ENCODE measurements at places on chromosomes 2 and 18.

DNA sequence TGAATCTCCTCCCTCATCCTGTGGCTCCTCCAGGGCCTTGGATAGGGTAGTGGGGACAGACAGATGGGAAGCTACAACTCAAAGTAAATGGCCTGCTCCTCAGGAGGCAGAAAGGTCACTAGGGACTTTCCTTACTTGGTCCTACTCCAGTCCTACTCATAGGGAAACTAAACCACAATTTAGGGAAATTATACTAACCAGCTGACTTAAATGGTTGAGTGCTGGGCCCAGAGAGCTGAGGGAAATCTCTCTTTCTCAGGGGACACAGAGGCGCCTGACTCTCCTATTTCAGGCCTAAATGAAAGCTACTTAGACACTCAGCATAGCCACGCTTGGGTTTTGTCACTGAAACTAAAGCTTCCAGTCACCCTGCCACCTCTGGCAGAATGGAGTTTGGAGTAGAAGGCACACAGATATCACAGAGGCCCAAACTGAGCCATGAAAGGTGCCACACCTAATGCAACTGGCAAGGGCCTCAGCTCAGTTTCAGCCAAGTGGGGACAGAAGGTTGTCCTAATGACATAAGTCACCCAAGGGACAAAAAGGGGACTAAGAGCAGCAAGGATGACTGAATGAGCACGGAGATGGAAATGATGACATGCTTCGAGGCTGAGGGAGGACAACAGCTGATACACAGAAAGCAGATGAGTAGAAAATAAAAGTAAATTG lies 24.0 kb downstream of the CERKL start:
- no peak for DNase-seq

GRCh38 chr2:108629417-108629816 lies 89.9 kb upstream of the RANBP2 start:
- DNase-seq: no peak

GRCh38 chr18:38941711-38942561 lies 1376.3 kb upstream of the CELF4 start:
- DNase-seq: no peak

- no peak for DNase-seq
Measured at GRCh38 chr2:201402651-201403562, 45.8 kb upstream of the FLACC1 start.

DNA sequence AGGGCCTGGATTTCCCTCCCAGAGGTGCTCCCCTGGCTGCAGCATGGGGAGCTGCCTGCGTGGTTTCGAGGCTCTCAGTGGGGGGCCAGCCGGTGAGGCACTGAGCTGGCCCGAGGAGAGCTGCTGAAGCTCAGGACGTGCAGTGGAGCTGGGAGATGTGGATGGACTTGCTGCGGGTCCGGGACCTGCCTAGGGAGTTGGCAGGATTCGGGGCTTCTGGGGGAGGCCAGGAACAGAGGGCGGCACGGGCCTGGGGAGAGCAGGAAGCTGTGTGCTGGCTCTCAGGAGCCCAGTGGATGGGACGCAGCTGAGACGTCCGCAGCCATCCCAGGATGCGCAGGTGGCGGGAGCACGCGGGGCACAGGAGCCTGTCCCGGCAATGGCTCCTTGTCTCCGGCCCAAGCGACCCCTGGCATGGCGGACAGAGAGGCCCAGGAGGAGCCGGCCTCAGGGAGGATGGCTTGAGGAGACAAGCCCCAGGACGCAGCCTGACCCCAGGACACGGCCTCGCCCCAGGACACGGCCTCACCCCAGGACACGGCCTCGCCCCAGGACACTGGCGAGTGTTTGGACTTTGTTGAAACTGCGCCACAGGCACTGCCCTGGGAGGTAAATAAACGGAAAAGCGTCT lies 116.1 kb downstream of the NFATC1 start:
- DNase-seq: no peak

DNA sequence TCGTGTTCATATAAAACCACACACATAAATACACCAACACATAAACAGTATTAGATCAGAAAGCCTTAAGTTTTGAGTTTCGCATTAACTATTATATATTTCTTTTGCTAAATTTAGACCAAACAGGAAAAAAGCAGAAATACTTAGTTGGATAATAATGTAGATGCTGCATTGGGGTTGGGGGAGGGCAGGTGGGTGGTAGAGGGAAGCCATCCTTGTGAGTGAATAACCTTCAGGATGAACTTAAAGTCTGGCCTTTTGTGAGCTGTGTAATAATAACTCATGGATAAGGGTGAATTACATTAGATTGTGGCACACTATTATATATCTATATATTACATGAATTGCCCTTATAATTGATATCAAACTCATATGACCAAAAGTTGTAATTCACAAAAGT lies 174.7 kb downstream of the WDR7 start:
- DNase-seq: no peak

DNA sequence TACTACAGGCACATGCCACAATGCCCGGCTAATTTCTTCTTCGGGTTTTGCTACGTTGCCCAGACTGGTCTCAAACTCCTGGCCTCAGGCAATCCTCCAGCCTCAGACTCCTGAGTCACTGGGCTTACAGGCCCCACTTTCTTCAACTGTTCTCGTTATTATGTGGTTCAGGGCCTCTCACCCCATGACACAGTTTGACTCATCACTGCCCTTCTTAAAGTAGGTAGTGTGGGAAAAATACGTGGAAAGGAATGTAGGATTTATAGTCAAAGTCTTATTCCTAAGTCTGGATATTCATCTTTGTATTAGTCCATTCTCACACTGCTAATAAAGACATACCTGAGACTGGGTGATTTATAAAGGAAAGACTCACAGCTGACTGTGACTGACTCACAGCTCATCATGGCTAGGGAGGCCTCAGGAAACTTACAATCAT lies 19.4 kb downstream of the CENPA start:
- no peak for DNase-seq

GRCh38 chr2:42072349-42073118 lies 24.7 kb downstream of the PKDCC start:
- DNase-seq: no peak

- DNase-seq: peak; percentile 3
Measured at GRCh38 chr2:150165988-150166312, 321.5 kb downstream of the RND3 start.

- DNase-seq: no peak
Measured at GRCh38 chr2:190126798-190127197, 64.3 kb upstream of the MSTN start.

- no peak for DNase-seq
Measured at GRCh38 chr18:67589325-67589724, 72.8 kb upstream of the DSEL start.

DNA sequence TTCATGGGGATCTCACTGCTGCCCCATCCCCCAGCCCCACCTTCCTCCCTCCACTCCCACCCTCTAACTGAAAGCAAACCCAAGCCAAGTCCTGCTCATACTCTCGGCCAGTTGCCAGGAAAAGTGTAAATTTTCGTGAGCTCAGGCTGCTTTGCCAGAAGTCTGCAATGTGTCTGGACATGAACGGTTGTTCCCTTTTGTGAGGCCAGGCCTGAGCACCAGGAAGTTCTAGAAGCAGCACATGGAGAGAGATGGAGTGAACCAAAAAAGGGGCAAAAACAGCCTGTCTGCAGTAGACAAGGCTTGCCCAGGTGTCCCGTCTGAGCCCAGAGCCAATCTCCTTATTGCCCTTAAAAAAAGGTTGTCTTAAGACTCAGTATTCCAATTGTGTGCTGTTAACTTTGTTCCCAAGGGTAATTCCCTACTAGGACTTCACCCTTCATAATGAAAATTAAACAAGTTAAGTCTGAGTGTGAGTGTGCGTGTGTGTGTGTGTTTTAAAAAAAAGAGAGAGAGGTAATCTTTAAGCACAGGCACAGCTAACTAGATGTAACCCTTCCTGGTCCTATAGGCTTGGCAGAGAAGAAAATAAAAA lies 247.1 kb downstream of the BCL11A start:
- DNase-seq: no peak

- no peak for DNase-seq
Measured at GRCh38 chr2:213036836-213037235, 114.6 kb downstream of the IKZF2 start.

DNA sequence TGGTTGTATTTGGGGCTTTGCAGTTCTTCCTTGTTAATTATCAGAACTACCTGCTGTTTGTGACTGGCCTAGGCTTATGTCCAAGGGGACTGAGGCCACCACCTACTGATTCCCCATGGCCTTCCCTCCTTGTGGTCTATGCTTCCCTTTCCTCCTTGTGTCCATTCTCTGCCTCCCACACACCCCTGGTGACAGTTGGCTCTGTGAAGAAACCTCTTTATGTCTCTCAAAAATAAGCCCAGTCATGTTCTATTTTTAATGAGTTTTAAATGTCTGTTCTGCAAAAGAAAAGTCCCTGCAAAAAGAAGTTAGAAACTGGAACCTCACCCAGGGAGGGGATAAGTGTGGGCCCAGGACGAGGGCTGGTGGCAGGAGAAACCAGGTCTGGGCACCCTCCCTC lies 105.0 kb downstream of the SMC6 start:
- no peak for DNase-seq

DNA sequence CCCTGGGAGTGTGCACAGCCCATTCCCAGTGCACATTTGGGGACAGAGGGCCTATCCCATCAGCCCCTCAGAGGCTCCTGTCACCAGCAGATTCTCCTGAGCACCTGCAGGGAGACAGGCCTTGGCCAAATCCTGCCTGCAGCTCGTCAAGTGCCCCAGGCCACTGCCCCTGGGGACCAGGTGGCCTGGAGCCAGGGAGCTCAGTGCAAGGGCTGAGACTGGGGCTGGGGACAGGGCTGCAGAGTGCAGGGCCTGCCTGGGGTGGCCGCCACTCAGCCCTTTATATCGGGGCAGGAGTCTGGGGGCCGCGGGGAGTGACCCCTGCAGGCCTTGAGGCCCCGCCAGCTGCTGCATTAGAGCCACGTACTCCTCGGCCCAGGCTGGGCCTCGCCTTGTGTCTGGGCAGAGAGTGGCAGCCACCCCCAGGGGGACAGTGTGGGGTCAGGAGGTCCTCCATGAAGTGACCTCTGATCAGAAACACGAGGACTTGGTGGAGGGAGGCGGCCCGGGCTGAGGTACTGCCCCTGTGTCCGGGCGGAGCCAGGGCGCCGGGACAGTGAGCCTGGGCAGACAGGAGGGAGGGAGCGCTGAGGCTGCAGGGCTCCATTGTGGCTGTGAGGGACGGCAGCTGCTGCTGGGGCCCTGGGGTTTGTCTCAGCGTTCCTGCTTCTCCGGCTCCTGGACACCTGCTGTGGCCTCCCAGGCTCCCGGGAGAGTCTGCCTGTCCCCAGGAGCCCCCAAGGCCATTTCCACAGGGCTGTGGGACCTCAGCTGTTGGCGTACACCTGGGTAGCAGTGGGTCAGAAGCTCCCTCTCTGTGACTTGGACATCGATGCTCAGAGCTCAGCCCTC lies 24.2 kb downstream of the GPC1 start:
- no peak for DNase-seq

DNA sequence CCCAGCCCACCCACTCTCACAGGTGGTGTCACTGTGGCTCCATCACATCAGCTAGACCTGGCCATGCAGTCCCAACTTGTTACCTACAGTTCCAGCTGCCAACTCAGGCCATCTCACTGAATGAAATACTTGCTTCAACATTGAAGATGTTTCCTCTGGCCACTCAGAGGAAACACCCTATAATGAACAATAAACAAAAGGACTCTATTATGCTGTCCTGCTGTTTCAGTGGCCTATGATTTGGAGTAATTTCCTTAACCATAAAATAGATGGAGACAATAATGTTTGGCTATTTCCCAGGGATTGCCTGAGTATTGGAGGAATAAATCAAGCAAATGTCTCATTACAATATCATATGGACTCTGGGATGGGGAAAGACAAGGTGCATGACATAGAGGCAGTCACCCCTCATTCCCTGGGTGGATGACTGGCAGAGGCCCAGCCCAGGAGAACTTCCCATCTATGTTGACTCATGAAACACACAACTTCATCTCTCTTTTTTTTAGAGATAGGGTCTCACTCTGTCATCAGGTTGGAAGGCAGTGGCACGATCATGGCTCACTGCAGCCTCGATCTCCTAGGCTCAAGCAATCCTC lies 134.4 kb downstream of the TGIF1 start:
- DNase-seq: no peak

DNA sequence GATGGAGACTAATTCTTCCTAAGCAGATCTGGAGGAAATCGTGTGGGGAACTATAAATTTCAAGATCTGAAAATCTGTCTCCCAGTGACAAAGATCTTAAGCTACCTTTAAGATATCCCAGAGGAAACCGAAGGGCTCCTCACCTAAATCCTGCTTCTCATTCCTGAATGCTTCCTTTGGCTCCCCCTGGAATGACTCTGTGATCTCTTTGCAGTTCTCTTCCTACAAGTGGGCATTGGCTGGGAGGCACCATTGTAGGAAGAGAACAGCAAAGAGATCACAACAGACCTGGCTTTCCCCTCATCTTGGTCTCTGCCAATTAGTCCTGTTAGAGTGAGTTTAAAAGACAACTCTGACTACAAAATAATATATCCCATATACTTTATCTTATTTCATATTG lies 70.0 kb upstream of the KCNH7 start:
- DNase-seq: no peak

GRCh38 chr2:61218817-61219170 lies 56.8 kb downstream of the C2orf74 start:
- no peak for DNase-seq

DNA sequence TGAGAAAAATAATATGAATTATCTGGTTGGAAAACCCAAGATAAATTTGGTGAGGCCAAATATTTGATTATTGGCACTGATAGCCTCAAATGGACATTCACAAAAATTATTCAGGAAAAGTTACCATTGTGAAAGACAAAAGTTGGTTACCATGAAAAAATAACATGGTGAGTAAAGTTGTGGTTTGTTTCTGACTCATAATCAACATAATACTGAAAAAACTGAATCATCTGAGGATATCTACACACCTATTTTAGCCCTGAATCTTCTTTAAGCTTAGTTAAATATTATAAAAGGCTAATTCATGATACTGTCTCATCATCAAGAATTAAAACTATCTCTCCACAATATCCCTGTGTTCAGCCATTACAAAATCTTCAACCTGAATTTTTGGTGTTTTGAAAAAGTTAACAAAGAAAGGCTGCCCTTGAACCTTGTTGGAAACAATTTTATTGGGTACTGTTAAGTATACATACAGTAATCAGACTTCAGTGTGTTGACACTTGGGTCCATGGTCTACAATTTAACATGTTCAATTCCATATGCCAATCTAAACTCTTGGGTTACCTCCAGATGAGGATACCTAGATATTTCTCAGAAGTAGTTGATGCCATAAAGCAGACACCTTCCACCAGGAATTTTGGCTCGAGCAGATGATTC lies 607.5 kb upstream of the SLC39A10 start:
- no peak for DNase-seq

DNA sequence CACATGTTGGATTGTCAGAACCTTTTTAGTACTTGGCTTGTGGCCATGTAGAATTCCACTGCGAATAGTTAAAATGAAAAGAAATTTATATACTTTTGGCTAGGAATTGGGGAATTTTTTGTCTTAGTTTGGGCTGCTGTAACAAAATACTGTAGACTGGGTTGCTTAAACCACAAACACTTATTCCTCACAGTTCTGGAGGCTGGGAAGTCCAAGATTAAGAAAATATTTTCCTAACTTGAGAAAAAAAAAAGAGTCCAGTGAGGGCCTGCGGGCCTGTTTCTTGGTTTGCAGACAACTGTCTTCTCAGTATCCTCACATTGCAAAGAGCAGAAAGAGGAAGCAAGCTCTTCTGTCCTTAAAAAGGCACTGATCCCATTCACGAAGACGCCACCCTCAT lies 81.9 kb downstream of the CD226 start:
- no peak for DNase-seq

GRCh38 chr2:173271825-173272224 lies 82.8 kb upstream of the CDCA7 start:
- no peak for DNase-seq

- DNase-seq: no peak
Measured at GRCh38 chr2:223954401-223954800, 2.9 kb upstream of the MRPL44 start.

All from LNCaP clone FGC (cell line).